ENCODE measurements at places on chromosomes 5 and 9.

- DNase-seq: no peak
These were observed 7.0 kb upstream of the SH3GL2 start for GRCh38 chr9:17571825-17572224.

DNA sequence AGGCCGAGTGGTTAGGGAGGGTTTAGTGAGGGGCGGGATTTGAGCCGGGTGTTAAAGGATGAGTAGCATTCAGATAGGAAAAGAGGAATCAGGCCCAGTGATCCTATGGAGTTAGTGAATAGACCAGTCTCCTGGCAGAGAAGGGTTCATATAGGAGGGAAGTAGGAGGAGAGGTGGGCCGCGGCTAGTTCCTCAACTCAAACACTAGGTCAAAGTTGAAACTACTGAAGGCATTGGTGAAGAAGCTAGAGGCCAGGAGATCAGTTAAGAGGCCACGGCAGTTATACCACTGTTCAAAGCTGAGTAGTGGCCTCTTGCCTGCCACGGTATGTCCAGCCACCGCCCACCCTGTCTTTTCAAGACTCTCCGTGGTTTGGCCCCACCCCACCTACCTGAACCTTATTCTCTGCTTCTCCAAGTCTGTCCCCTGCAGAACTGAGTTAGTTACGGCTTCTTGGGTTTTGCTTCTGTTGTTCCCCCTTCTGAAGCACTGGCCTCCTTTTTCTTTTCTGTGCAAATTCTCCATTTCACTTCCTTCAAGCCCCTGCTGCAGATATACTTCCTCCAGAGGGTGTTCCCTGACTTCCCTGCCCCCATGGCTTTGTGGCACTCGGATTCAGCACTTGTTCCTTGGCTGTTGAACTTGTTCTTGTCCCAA, 1.8 kb downstream of the ZBTB34 start:
- no peak for DNase-seq

DNA sequence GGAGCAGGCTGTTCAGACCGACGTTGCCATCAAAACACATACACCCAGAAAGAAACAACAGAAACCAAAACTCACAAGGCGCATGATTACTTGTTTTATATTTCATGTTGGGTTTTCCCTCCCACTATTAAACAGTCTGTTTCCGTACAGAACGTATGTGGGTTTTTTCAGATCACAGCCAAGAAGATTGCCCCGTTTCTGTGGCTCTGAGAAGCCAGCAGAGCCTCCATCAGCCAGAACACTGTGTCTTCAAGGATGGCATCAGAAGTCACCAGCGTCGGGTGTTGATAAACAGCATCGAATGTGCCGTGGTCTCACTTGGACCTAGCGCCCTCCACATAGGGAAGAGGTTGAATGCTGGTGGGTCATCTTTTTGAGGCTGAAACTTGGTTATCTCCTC, 42.8 kb downstream of the FAM78A start:
- DNase-seq: no peak

DNA sequence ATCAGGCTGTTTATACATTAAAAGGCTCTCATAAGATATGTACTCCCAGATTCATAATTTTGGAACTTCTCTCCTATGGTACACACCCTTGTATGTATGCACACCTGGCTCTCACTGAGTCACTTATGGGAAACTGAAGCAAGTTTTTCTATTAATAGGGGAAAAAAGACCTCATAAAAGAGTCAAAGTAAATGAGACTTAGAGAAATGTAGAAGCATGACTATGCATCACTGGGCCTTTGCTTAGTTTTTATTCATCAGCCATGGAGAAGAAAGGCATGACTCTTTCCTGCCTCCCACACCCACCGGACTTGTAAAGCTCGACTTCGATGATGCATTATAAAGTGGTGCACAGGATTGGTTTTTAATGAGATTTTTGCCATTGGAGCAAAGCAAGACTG, 28.2 kb downstream of the MTAP start:
- DNase-seq: no peak

GRCh38 chr9:19243366-19244033, 13.0 kb downstream of the DENND4C start:
- no peak for DNase-seq

- no peak for DNase-seq
These were observed 1.2 kb downstream of the PTBP3 start for GRCh38 chr9:112332214-112332613.

DNA sequence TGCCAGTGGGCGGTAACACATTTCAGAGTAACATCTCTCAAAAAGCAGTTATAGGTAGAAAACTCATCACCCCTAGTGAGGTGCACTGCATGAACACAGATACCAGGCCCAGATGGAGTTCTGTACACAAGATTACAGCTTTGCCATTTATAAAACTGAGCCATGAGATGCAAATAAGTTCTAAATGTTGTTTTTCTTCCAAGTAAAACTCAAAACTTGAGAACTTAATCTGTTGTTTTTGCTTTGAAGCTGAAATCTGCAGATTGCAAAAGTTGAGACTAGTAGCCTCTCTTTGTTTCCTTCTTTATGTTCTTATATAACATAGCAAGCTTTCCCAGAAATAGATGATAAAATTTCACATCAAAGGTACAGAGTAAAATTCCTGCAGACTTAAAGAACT, 434.1 kb downstream of the PLK2 start:
- no peak for DNase-seq

DNA sequence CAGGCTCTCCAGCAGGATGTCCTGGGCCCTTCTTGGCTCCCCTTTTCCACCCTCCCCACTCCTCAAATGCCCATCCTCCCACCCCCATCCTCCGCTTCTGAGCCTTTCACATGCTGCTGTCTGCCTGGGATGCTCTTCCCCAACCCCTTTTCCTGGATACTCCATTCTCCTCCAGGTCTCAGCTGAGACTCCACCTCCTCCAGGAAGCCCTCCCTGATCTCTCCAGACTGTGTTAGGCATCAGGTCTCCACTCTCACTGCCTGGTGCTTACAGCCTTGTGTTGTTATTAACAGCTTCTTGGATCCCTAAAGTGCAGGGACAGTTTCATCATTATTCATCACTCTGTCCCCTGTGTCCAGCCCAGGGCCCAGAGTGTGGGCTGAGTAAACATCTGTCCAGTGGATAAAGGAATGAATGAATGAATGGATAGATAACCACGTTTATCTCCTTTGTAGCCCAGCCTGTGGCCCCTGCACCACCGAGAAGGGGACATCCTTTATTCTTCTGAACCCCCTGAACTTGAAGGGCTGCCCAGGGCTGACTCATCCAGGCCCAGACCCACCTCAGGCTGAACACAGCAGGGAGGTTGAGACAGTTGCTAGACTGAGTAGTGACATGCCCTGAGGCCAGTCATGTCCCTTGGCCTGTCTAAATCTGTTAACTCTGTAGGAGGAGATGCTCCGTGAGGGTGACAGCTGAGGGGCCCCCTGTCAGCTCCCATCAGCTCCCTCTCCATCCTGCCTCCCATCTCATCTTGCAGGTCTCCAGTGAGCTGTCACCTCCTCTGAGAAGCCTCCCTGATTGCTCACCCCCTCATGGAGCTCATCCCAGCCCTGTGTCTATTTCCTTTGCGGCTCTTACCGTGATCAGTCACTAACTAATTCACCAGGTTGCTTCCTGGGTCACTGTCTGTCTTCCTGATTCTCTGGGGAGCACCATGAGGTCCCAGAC, 14.6 kb upstream of the LAMC3 start:
- DNase-seq: no peak

- no peak for DNase-seq
These were observed 74.7 kb upstream of the ADAMTS16 start for GRCh38 chr5:5065472-5065871.

DNA sequence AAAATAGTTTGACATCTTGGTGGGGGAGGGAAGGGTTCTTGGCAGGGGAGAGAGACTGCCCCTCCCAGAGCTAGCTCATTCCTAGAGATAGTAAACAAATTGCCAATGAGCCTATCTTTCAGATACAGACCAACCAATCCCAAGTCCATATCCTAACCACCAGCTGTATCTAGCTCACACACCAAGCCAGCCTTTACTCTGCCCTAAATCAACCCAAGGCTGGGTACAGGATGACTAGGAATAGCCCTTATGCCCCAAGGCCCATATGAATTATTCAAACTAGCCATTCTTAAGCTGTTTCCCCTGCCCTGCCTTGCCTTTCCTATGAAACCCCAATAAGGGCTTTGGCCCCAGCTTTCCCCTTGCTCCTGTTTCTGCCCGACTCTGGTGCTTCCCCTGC, 281.3 kb upstream of the PANK3 start:
- DNase-seq: no peak

- no peak for DNase-seq
These were observed 14.3 kb downstream of the DEPDC1B start for GRCh38 chr5:60685700-60686099.

DNA sequence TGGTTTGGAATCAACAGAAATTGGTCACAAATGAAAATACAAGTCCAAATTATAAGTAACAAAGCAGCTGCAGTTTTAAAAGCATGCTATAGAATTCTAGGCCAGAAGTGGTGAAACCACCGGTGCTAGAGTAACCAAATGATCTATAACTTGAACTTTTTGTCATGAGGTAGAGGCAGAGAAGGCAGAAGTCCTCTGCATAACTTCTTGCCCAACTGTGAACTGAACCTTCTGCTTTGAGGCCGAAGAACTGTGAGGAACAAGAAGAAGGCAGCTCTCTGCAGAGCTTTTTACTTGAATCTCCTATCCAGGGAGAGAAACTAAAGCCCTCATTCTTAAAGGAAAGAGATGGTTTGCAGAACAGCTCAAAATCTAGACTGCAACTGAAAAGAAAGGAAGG, 36.2 kb upstream of the TENT2 start:
- no peak for DNase-seq

DNA sequence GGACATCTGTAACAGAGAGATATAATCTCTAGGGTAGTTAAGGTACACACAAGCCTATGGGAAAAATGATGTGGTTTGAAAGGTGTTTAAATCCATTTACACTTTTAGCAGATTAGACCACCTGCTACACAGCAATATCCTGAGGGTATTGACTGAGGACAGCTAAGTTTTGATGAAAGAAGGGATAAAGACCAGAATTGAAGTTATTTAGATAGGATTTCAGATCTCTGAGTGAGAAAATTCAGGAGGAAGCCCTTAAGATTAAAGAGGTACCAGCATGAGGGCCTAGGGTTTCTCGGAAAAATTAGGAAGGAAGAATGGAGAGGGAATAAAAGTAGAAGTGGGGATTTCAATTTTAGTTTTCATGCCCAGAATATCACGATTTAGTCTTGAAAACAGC, 267.3 kb downstream of the COX7C start:
- no peak for DNase-seq

- DNase-seq: no peak
These were observed 23.7 kb upstream of the STARD4 start for GRCh38 chr5:111535879-111536549.

DNA sequence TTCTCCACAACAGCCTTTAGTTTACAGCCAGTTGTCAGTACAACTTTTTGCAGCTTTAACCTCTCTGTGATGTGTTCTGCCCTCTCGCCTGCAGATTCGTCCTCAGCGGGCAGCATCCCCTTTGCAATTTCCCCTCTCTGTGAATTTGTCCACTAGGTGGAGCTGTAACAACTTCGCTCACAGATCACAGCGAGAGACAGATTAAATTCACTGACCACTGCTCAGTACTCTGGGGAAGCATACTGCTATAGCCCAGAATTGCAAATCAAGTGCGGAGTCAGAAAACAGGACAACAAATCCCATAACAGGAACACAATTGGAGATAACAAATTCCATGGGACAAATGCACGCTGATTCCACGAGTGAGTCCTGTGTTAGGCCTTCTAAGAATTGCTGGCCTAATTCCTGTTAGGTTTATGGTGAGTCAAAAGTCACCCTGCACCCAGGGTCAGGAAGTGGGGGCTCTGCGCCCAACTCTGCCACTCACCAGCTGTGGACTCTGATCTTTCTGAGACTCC, 2124.9 kb downstream of the MAT2B start:
- DNase-seq: peak; percentile 44
